ENCODE measurements at places on chromosomes 12 and 14. TPM values are rescaled to one million over a fixed set of nuclear protein-coding genes. Genes with fewer than 3 reads are reported as not detected.
A peak's percentile ranks its signal among the peaks of the same experiment; 100 is the strongest.

The BBOF1 gene
- 1.4 TPM for total RNA-seq

GRCh38 chr14:65320661-65321308, 91.7 kb upstream of the FUT8 start:
- no peak overlapping the region for H3K27ac ChIP-seq
- DNase-seq = no peak
- H3K4me1 ChIP-seq = no peaks in the 10 kb centered on the region
- no peaks in the 10 kb centered on the region for H3K27me3 ChIP-seq

GRCh38 chr14:94819531-94819930, 49.6 kb upstream of the GSC start:
- H3K4me3 ChIP-seq = no peak overlapping the region
- DNase-seq = no peak
- H3K27me3 ChIP-seq = no peaks in the 10 kb centered on the region
- no peaks in the 10 kb centered on the region for H3K4me1 ChIP-seq
- H3K27ac ChIP-seq = no peak overlapping the region

The KRT77 gene
- total RNA-seq = not detected

- no peaks in the 10 kb centered on the region for H3K4me1 ChIP-seq
- no peaks in the 10 kb centered on the region for H3K36me3 ChIP-seq
- DNase-seq = no peak
These were observed 3.0 kb downstream of the NUBPL start for GRCh38 chr14:31564194-31564593.

DNA sequence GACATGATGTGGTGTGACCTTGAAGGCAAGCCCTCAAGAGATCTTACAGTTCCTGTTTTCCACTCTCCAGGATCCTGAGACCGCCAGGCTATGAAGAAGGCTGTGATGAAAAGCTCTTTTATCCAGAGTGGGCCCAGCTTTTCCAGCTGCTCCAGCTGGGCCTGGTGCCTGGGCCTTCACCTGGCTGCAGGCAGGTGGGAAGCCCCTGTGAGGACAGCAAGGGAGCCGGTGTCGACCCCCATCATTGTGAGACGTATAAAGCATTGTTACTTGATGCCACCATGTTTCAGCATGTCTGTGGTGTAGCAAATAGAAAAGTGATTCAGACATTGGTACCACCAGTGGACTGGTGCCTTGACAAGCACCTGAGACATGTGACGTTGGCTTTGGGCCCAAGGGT, 190.2 kb downstream of the KIF26A start:
- DNase-seq = peak; percentile 13
- H3K27me3 ChIP-seq = no peaks in the 10 kb centered on the region
- H3K4me3 ChIP-seq = no peak overlapping the region
- H3K36me3 ChIP-seq = no peaks in the 10 kb centered on the region

GRCh38 chr12:131591136-131591535, 119.8 kb upstream of the SFSWAP start:
- DNase-seq = no peak
- no peak overlapping the region for H3K4me3 ChIP-seq
- H3K36me3 ChIP-seq = no peaks in the 10 kb centered on the region
- no peak overlapping the region for H3K27ac ChIP-seq
- no peaks in the 10 kb centered on the region for H3K27me3 ChIP-seq
- H3K4me1 ChIP-seq = no peaks in the 10 kb centered on the region

Measured in colonic mucosa (tissue), 4 donors.